Activated CD4-positive, alpha-beta memory T cell treated with anti-CD3 and anti-CD28 coated beads for 36 hours (primary cell): ENCODE measurements at places on chromosomes 5 and 9. TPM values are rescaled to one million over a fixed set of nuclear protein-coding genes. Genes with fewer than 3 reads are reported as not detected.
A peak's percentile ranks its signal among the peaks of the same experiment; 100 is the strongest.

Gene FAM114A2
- total RNA-seq = 27.4 TPM

Gene PCDHGA5
- not detected for total RNA-seq

- H3K4me3 ChIP-seq = no peak overlapping the region
Measured at GRCh38 chr5:540906-541538, 16.8 kb upstream of the SLC9A3 start.

DNA sequence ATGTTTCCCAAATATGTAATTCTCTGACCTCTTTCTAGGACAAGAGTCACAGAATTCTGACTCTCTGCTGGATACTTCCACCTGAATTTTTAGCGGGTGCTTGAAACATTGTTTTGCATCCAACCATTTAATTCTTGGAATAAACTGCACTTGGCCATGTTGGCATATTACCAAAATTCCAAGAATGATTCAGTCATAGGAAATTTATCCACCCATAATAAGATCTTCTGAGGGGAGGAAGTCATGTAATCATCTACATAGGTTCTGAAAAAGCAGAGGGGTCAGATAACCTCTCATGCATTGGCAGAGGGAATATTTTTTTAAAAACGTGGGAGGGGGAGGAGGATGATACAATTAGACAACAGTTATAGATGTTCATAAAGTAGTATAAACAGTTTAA, 156.9 kb downstream of the PAM start:
- no peaks in the 10 kb centered on the region for H3K27me3 ChIP-seq
- H3K36me3 ChIP-seq = peaks cover 9% of the 10 kb centered on the region
- H3K27ac ChIP-seq = no peak overlapping the region
- H3K4me3 ChIP-seq = no peak overlapping the region
- peaks cover 10% of the 10 kb centered on the region for H3K4me1 ChIP-seq

- no peaks in the 10 kb centered on the region for H3K27me3 ChIP-seq
- no peak overlapping the region for H3K27ac ChIP-seq
- no peak for DNase-seq
- no peak overlapping the region for H3K4me3 ChIP-seq
Measured at GRCh38 chr9:36461323-36461722, 61.3 kb upstream of the RNF38 start.

- no peaks in the 10 kb centered on the region for H3K4me1 ChIP-seq
Measured at GRCh38 chr5:175879743-175880142, 8.4 kb downstream of the CPLX2 start.

DNA sequence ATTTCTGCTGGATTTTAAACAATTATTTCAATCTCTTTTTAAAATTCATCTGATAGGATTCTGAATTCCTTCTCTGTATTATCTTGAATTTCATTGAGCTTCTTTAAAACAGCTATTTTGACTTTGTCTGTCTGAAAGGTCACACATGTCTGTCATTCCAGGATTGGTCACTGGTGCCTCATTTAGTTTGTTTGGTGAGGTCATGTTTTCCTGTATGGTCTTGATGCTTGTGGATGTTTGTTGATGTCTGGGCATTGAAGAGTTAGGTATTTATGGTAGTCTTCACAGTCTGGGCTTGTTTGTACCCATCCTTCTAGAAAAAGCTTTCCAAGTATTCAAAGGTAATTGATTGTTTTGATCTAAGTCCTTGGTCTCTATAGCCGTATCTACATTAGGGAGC, 39.1 kb downstream of the DENND4C start:
- H3K4me1 ChIP-seq = peaks cover 43% of the 10 kb centered on the region
- no peak for DNase-seq
- H3K36me3 ChIP-seq = peaks cover 17% of the 10 kb centered on the region
- peak overlapping the region; percentile 23 for H3K27ac ChIP-seq
- no peak overlapping the region for H3K4me3 ChIP-seq
- no peaks in the 10 kb centered on the region for H3K27me3 ChIP-seq

- H3K36me3 ChIP-seq = no peaks in the 10 kb centered on the region
- no peaks in the 10 kb centered on the region for H3K27me3 ChIP-seq
- DNase-seq = no peak
- no peak overlapping the region for H3K4me3 ChIP-seq
- H3K4me1 ChIP-seq = no peaks in the 10 kb centered on the region
- no peak overlapping the region for H3K27ac ChIP-seq
Measured at GRCh38 chr5:143525176-143525575, 121.7 kb upstream of the NR3C1 start.

- DNase-seq = no peak
- no peaks in the 10 kb centered on the region for H3K27me3 ChIP-seq
- H3K36me3 ChIP-seq = no peaks in the 10 kb centered on the region
- no peaks in the 10 kb centered on the region for H3K4me1 ChIP-seq
- H3K27ac ChIP-seq = no peak overlapping the region
- no peak overlapping the region for H3K4me3 ChIP-seq
Measured at GRCh38 chr9:18360005-18360404, 113.9 kb upstream of the ADAMTSL1 start.
